ENCODE measurements at places on chromosomes 16 and 17.

- DNase-seq = no peak
Observed at GRCh38 chr16:81790830-81791435, 11.8 kb downstream of the PLCG2 start.

- DNase-seq = no peak
Observed at GRCh38 chr17:42308446-42308845, 20.1 kb downstream of the STAT5A start.

GRCh38 chr17:34368196-34368945 is 5.3 kb upstream of the CCL1 start:
- DNase-seq = no peak

GRCh38 chr17:64599187-64599676 is 62.9 kb downstream of the SMURF2 start:
- DNase-seq = no peak

GRCh38 chr17:3918372-3919122 is 2.3 kb upstream of the P2RX1 start:
- DNase-seq = no peak

DNA sequence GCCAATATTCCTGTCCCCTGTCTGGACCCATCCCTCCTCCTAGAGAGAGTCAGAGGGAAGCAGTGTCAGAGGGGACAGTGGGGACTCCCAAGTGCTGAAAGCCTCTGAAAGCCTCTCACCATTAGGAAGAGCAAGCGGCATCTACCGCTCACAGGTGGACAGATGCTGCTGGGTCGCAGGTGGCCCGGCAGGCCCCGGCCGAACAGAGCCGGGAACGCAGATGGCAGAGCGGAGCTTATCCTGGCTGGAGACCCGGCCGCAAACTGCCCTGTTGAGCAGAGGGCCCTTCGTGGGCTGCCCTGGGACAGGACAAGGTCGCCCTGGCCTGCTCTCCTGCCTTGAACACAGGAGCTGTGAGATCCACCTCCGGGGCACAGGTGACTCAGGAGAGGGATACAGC is 23.0 kb upstream of the NAT9 start:
- no peak for DNase-seq

DNA sequence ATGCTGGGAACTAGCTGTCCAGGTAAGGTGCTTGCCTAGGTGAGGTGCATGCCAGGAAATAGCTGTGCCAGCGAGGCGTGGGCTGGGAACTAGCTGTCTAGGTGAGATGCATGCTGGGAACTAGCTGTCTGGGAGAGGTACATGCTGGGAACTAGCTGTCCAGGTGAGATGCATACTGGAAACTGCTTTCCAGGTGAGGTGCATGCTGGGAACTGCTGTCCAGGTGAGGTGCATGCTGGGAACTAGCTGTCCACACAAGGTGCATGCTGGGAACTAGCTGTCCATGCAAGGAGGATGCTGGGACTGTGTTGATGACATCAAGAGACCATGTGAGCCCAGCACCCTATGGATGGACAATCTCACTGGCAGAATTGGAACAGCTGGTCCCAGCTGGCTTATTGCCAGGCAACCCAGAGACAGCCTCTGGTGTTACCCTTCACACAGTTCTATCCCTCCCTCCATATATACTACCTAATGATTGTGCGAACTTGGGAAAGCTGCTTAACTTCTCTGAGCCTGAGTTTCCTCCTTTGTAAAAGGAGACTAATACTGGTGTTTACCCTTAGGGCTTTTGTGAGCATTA is 479.9 kb upstream of the RBFOX1 start:
- DNase-seq = no peak

DNA sequence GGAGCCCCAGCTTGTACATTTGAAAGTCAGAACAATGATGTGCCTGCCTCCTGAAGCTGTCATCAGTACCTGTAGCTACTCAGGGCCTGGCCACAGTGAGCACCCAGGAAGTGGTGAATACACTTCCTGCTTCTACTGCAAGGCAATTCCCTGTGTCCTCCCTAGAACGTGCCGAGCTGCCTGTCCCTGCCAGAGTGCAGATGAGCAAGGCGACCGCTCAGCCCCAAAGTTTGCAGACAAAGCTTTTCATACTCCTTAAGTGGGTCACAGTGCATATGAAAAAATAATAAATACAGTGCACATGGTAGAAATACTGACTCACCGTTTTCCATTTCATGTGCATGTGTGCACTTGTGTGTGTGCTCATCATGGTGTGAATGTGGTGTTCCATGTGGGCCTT is 77.3 kb downstream of the MPRIP start:
- DNase-seq = no peak

- no peak for DNase-seq
Observed at GRCh38 chr16:89346869-89347268, 129.4 kb downstream of the ZNF778 start.

DNA sequence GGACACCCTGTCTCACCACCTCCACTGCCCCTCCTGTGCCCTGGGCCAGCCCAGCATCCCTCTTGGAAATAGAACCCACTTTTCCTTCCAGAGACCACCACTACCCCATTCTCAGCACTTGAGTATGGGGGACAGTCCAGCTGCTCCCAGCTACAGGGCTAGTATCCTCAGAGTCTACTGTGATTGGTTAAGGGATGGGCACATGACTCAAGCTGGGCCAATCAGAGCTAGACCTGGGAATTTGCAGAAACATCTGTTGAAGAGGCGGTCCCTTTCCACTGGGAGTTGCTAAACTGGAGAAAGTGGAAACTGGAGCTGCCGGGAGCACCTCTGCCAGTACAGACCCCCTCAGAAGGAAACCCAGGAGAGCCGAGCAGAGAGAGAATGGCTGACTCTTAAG is 156.6 kb downstream of the GSG1L start:
- no peak for DNase-seq

DNA sequence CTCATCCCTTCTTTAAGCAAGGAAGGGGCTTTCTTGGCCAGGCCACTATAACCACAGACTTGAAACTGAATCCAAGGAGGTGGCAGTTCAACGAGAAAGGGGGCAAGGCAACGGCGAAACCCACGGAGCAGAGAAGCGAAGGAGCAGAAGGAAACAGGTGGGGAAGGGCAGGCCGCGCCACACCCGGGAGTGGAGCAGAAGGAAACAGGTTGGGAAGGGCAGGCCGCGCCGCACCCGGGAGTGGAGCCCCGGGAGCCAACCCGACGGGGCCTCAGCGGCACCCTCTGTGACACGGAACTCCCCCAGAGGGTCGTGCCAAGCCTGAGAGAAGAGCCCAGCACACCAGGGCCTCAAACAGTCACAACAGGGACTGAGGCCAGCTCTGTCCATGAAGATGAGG is 20.3 kb downstream of the FANCA start:
- no peak for DNase-seq

GRCh38 chr17:65477600-65477999 is 83.8 kb downstream of the AXIN2 start:
- DNase-seq = no peak

- no peak for DNase-seq
Observed at GRCh38 chr17:31722251-31723056, 136.6 kb downstream of the COPRS start.

GRCh38 chr17:32516450-32516849 is 29.7 kb downstream of the CDK5R1 start:
- DNase-seq = no peak

DNA sequence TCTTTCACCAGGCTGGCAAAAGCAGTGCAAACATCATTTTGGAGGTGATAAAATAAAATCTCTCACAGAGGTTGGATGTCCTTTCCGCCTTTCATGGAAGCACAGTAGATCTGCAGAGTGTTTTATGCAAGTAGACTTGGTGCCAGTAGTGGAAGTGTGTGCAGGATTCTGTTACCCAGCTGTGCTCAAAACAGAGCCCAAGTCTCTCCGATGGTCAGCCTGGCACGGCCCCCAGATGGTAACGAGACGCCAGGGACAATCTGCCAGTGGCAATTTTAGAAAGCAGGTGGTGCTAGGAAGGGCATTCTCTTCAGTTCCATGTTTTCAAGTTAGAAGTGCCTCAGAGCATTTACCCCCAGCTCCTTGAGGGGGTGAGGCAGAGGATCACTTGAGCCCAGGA is 1.5 kb upstream of the MTHFSD start:
- DNase-seq = no peak

- DNase-seq = no peak
Observed at GRCh38 chr16:53944025-53944424, 240.1 kb downstream of the FTO start.

DNA sequence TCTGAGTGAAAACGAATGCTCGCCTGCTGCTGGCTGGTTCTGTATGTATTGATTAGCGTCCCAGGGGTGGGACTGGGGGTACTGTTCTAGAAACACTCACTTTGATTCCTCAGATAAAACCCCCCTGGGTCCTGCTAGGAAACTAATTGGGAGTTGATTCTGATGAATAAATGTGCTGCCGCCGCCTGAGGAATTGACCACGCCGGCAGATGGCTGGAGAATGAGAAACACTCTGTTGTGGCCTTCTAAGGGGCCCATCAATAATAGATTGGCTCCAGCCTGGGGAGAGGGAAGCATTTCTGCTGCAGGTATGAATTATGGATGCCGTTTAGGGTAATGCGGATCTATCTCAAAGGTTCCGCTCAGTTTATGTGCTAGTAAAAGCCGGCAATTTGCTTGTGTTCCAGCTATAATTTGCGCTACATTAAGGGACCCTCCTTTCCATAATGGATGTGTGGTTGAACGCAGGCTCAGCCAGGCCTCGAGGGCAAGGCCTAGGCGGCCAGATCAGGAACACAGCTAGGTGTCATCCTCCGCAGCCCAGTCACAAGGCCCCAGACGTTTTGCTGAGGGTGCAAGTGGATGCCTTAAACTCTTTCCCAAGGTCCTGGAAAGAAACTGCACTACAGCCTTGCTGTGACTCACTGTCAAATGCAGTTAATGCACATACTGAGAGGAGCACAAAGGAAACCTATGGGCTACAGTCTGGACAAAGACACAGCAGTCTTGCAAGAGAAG is 132.2 kb upstream of the HS3ST2 start:
- DNase-seq = no peak

GRCh38 chr17:79000396-79001189 is 9.0 kb downstream of the CANT1 start:
- no peak for DNase-seq

GRCh38 chr16:85492295-85492864 is 120.7 kb upstream of the GSE1 start:
- no peak for DNase-seq

DNA sequence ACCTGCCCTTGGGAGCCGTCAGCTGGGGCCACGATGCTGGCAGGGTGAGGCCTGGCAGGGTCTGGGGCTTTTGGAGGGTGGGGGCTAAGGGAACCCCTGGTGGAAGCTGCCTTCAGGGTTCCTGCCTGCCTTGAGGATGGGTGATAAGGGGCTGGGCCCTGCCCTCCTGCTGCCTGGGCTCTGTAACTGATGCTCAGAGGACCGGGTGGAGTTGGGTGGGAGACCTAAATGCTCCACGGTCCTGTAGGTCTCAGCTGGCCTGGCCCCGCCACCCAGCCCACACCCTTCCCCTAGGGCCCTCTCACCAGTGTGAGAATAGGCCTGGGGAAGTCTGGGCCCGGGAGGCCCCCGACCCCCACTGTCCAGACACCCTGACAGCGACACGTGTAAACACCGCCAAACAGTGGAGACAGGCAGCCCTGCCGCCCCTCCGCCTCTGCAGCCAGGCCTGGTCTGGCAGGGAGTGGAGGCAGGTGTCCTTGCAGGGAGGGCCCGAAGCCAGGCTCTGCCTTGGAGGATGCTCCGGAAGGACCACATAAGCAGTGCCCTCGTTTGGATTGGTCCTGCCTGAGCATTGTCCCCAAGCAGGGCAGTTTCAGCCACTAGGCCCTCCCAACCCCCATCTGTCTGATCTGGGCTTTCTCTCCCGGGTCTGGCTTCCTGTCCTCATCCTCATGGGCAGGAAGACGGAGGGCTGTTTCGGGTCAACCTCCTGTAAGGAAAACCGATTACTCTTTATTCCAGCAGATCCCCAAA is 6.5 kb upstream of the BAHCC1 start:
- no peak for DNase-seq

- DNase-seq = no peak
Observed at GRCh38 chr16:49859125-49859811, 3.4 kb upstream of the ZNF423 start.

DNA sequence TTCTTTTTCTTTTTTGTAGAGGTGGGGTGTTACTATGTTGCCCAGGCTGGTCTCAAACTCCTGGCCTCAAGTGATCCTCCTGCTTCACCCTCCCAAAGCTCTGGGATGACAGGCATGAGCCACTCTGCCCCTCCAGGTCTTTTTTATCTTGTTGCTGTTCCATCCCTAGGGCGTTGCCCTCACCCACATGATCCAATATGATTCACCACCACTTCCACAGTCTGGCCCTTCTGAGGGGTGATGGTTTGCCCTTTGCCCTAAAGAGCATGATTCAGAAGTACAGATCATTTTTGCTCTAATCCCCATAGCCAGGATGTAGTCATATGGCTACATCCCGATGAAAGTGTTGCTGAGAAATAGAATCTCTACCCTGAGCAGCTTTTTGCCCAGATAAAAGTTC is 18.8 kb downstream of the STX4 start:
- DNase-seq = no peak

- no peak for DNase-seq
Observed at GRCh38 chr16:30094541-30095165, 1.4 kb downstream of the YPEL3 start.

GRCh38 chr17:61303817-61304096 is 95.9 kb upstream of the TBX2 start:
- no peak for DNase-seq

DNA sequence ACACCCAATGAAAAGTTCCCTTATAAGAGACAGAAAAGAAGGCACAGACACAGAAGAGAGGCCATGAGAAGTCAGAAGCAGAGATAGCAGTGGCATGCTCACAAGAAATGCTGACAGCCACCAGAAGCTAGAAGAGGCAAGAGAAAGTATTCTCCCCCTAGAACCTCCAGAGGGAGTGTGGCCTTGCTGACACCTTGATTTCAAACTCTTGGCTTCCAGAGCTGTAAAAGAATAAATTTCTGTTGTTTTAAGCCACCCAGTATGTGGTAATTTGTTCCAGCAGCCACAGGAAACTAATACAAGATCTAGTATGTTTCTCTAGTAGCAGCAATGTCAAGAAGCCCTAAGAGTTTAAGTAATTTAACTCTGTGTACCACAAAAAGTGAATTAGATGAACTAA is 87.2 kb upstream of the NOG start:
- DNase-seq = no peak

- DNase-seq = no peak
Observed at GRCh38 chr16:84180519-84181140, 6.2 kb downstream of the TAF1C start.

DNA sequence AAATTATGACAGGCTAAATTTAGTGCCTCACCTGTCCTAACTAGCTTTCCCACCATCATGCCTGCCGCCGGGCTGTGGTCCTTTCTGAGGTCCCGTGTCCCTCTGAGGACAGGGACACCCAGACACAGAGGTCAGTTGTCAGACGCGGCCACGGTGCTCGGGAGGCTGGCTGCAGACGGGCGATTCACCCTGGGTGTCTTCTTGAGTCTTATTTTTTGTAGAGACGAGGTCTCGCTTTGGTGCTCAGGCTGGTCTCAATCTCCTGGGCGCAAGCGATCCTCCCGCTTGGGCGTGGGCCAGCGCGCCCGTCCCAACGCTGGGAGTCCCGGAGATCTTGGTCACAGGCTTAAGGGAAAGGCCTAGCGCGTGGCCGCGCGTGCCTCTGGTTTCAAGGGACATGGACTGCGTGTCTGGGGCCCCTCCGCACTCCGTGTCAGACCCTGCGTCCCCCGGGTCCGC is 797 bp upstream of the RAB11FIP3 start:
- DNase-seq = no peak
